ENCODE measurements at places on chromosomes 16 and 17. TPM values are rescaled to one million over a fixed set of nuclear protein-coding genes. Genes with fewer than 3 reads are reported as not detected.
A peak's percentile ranks its signal among the peaks of the same experiment; 100 is the strongest.

GRCh38 chr17:73387746-73388577, 76.2 kb upstream of the CDC42EP4 start:
- peak; percentile 25 for DNase-seq

DNA sequence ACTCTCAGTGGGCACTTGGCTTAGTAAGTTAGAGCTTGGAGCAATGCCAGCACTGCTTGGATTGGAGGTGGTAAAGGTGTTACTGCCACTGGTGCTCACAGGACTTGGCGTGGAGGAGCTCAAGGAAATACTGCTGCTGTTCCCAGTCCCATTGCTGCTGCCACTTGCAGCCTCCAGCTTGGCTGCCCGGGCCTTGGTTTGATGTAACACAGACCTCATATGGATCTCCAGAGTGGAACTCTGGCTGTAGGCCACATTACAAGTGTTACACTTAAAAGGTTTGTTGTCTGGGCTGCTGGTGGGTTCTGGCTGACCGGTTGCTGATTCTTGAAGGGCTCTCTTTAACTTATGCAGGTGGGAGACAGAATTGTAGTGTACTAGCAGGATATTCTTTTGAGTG, 250.3 kb downstream of the ZFHX3 start:
- no peak for DNase-seq

DNA sequence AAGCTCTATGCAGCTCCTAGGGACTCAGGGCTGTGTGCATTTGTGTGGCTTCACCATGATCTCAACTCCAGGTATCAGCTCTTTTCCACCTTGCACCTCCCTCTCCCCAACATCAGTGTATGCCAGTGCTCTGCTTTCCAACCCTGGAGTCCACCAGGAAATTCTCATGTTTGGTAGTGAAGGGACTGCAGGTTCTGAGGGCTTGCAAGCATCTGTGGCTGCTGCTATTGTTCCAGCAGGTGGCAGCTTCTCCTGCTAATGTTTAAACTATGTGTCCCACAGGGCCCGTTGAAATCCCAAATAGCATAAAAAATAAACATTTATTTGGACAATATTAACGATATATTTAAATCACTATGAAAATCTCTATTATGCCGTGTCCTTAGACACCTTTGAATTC, 82.0 kb downstream of the RGS9 start:
- DNase-seq = peak; percentile 21

Gene HIGD1B
- not detected for total RNA-seq

Gene MMP28
- not detected for total RNA-seq

Data from fibroblast of the aortic adventitia (primary cell).